Thymus (tissue), 14 donors: ENCODE measurements at places on chromosomes 5 and 9. TPM values are rescaled to one million over a fixed set of nuclear protein-coding genes. Genes with fewer than 3 reads are reported as not detected.

The IL4 gene
- total RNA-seq = 4.5 TPM

The ORM2 gene
- total RNA-seq = 0.38 TPM

The TSSK1B gene
- 0.05 TPM for total RNA-seq

The BTNL8 gene
- total RNA-seq = 0.24 TPM

The HTR4 gene
- not detected for total RNA-seq
